ENCODE measurements at places on chromosomes 12 and 14. TPM values are rescaled to one million over a fixed set of nuclear protein-coding genes. Genes with fewer than 3 reads are reported as not detected.

GRCh38 chr14:31560759-31561154 lies 447 bp upstream of the NUBPL start:
- DNase-seq, result no peak

DNA sequence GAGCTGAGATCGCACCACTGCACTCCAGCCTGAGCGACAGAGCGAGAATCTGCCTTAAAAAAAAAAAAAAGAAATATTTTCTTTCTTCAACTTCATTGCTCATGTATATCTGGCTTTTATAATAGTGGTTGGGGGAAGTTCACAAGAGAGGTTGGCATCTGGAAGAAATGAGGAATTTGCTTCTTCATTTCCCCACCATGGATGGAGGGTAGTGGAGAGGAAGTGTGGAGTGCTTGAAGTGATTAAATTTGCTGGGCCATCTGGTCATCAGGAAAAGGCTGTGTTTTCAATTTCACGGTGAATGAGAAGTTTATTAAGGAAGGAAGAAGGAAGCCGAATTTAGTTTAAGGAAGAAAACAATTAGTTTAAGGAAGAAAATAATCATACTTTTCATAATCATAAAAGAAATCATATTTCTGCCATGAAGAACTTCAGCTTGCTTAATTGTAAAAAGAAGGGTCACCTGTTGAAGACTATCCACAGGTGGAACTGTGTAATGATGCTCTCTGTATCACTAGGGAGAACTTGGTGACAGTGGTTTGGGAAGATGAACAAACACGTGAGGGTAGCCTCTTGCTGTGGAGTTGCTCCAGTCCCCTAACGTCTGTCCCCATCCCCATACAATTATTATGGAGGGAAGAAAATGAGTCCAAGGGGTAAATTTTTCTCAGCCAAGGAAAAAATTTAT lies 197.3 kb upstream of the ARHGAP5 start:
- DNase-seq, result no peak

GRCh38 chr12:52358575-52359350 lies 8.5 kb downstream of the KRT85 start:
- no peak for DNase-seq

Gene PYGL
- total RNA-seq, result 65.6 TPM

GRCh38 chr12:29066011-29066588 lies 83.0 kb upstream of the FAR2 start:
- no peak for DNase-seq

- DNase-seq, result peak; percentile 88
Measured at GRCh38 chr14:58166005-58166983, 14.3 kb upstream of the ARMH4 start.

DNA sequence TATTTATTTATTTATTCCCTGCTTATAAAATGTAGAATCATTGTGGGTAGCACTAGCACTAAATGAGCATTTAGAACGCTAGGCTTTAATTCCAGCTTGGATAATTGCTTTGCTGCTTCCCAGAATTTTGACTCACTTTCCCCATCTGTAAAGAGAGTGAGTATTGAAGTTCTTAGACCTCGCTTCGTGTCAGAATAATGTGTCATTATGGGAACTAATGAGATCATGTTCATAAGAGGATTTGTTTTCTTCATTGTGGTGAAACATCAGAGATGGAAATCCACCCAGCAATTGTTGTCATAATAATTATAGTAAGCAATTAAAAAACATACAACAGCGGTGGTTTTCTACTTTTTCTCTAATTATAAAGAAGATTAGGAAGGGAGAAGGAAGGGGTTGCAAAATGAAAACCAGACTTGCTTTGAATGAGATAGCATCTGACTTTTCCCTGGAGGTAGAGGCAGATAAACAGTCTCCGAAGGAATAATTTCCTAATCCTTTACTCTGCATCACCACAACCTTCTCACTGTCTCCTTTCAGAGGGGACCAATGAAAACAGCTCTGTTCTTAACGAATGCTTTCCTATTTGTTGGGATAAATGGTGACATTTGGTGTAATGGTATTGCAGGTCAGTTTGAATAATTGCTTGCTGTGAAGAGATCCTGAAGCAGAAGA lies 86.8 kb upstream of the ARHGAP5 start:
- DNase-seq, result no peak

Gene CYP27B1
- total RNA-seq, result 1.1 TPM

- no peak for DNase-seq
Measured at GRCh38 chr14:30085943-30086342, 158.3 kb upstream of the PRKD1 start.

Data from lower lobe of right lung (tissue), 2 donors.